ENCODE measurements at places on chromosomes 16 and 17.
A peak's percentile ranks its signal among the peaks of the same experiment; 100 is the strongest.

DNA sequence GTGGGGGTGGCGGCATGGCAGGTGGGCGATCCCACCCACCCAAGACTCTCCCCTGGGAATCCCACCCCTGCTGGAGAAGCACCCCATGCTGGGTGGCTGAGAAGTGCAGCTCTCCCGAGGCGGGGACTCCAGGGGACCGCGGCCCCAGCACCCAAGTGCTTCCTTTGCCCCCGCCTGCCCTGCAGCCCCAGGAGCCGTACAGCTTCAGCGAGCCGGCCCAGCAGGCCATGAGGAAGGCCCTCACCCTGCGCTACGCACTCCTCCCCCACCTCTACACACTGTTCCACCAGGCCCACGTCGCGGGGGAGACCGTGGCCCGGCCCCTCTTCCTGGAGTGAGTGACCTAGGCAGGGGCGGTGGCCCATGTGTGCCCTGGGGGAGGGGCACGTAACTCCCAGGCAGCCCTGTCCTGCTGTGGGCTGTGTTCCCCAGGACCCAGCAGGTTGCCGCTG, 11.7 kb downstream of the GAA start:
- DNase-seq: no peak

DNA sequence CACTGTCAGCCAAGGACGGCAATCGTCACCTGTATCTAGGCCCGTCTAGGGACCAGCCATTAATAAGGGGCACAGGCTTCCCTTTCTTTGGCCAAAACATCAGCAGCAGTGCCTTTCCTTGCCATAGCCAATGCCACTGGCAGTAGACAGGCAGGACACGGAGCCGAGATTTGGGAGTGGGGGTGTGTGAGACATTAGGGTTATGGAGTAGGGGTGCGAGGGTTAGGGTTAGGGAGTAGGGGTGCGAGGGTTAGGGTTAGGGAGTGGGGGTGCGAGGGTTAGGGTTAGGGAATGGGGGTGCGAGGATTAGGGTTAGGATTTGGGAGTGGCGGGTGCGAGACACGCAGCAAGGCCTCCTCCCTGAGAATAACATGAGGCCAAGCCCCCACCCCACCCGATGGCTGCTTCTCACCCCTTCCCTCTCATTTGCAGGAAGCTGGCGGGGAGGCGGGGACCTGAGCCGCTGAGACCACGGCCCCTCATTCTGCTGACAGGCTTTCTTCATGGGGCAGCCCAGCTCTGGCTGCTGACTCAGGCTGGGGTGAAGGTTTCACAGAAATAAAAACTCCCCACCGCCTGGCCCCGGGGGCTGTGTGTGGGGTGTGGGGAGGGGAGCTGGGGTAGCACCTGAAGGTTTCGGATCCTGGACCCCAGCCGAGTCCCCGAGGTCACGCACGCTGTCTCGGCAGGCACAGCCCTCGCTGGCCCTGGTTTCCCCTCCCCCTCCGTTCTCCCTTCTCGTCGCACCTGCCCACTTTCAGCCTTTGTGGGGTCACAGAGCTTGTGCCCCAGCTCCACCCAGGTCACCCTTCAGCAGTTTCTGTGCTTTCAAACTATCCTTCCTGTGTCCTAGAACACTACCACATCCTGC, 93.8 kb downstream of the PGS1 start:
- no peak for DNase-seq

GRCh38 chr16:1033128-1033679, 39.3 kb upstream of the SSTR5 start:
- DNase-seq: no peak

GRCh38 chr17:73647301-73647695, 3.1 kb upstream of the SDK2 start:
- no peak for DNase-seq

DNA sequence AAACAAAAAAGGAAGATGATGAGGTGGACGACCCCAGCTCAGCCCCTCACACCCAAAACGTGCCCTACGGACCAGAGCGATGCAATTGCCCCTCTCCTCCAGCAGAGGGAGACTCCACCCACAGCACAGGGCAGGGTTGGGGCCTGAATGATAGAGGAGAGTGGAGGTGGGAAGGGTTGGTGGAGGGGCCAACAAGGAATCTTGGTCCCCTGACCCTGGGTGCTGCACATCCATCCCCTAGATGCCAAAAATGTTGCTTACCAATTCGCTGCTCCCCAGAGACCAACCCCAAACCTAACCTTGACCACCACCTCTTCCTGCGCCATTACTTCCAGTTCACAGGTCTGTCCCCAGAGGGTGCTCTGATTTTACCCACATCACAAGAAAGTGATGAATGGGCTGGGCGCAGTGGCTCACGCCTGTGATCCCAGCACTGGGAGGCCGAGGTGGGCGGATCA, 12.9 kb downstream of the P2RX5 start:
- DNase-seq: peak; percentile 56

GRCh38 chr16:58027916-58028455, 2.4 kb downstream of the MMP15 start:
- no peak for DNase-seq

DNA sequence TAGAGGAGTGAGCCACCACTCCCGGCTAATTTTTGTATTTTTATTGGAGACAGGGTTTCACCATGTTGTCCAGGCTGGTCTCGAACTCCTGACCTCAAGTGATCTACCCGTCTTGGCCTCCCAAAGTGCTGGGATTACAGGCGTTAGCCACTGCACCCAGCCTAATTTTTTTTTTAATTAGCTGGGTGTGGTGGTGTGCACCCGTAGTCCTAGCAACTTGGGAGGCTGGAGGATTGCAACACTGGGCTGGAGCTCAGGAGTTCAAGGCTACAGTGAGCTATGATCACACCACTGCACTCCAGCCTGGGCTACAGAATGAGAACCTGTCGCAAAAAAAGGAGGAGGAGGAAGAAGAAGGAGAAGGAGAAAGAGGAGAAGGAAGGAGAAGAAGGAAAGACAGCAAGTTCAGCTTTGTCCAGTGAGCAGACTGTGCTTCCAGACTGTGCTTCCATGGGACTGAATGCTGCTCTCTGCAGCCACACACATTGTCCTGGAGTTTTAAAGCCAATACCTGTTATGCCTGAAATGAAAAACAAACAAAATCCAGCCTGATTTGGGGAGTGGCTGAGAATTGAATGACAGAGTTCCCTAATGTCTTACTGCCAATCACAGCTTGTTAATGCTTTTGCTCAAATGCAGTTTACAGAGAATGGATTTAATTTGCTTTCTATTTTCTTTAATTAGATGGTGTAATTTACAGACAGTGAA, 2.8 kb upstream of the TNFRSF13B start:
- no peak for DNase-seq

- DNase-seq: no peak
These were observed 9.0 kb upstream of the CDH3 start for GRCh38 chr16:68636064-68636560.
